HS-5 (cell line): ENCODE measurements at places on chromosomes 1 and 21.

DNA sequence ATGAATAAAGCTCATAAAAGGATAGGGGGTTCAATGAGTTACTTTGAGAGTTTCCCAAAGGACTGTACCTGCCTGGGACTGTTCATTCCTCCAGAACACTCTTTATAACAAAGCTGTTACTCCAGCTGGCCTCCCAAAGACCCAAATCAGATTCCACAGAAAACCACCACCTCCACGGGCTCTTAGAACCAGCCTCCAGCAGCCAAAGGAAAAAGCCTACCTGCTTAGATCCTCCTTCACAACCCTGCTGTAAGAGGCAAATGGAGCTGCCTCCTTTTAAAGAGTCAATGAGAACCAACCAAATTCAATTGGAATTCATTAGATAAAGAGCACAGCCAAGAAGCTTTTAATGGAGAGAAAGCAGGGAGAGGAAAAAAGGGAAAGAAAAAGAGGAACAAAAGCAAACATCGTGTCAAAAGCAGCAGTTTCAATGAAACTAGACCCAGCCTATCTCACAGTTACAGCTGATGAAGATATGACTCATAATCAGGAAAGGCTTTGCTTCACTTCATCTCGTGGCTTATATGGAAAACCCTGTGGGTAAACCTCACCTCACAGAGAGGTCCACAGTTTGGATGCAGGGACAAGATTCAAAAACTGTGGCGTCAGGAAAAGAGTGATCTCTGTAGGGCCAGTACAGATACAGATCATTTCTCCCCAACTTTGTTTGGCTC, 27.8 kb upstream of the FMO4 start:
- no peak for DNase-seq

GRCh38 chr1:204476563-204476962, 18.0 kb downstream of the PIK3C2B start:
- DNase-seq, result no peak

- no peak for DNase-seq
Observed at GRCh38 chr1:41516168-41517061, 31.9 kb upstream of the EDN2 start.

- DNase-seq, result no peak
Observed at GRCh38 chr1:108012553-108012952, 47.6 kb upstream of the VAV3 start.

- DNase-seq, result no peak
Observed at GRCh38 chr1:6180268-6180706, at the start of gene CHD5. CHD5 (minus strand) TSS chr1:6180321; CDS start chr1:6180023, 298 bp downstream.

GRCh38 chr1:61362351-61362750, 280.0 kb downstream of the NFIA start:
- DNase-seq, result no peak

- no peak for DNase-seq
Observed at GRCh38 chr1:93317207-93317606, 28.5 kb upstream of the DR1 start.

GRCh38 chr1:58901008-58901407, 117.2 kb upstream of the JUN start:
- no peak for DNase-seq

DNA sequence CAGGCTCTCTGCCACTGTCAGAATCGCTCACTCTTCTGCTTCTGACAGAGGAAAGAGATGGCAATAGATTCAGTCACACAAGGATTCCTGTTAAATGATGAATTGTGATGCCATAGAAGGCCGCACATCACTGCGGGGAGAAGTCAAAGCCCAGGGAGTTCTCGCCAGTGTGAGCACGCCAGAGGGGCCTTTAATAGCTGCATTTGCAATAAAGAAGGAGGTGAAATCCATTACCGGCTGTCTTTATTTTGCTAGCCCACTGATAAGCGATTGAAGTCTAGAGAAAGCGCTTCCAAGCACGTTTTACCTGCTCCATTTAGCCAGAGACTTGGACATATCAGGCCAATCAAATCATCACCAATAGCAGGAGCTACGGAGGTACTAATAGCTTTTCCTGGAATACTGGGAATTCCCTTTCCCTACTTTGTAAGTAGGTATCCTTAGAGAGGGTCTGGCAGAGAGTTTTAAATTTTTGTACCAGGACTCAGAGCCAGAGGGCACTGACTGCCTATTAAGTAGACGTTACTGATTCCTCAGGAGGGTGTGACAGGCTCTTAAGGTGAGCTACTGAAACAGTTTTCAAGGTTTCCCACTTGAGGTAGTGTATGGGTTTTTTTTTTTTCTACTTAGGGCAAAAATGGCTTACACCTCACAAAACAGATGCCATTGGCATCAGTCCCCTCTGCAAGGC, 10.2 kb upstream of the TARBP1 start:
- no peak for DNase-seq
